ENCODE measurements at places on chromosomes 3 and 15.

DNA sequence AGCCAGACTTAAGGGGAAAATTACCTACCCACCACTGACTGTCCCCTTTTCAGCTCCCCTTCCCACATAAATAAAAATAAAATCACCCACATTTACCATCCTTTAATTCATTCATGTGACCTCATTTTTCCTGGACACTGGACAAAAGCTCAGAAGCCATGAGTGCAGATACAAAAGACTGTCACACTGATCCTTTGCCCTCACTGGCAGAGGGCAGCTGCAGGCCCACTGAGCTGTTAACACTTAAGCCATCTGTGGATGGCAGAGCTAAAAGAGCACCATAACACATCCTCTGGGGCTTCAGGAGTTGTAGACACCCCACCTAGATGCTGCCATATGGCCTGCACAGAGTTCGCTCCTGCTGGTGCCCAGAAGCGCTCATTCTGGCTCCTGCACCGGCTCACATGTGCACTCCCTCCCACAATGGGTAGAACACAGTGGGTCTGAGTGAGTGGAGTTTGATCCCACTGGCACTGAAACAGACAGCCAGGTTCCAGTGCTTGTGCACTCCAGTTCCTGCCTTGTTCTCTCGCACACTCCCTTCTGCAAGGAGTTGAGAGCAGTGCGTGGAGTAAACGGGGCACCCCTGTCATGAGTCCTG, 38.8 kb downstream of the EDC3 start:
- peaks cover 36% of the 10 kb centered on the region for H3K4me1 ChIP-seq
- H3K36me3 ChIP-seq, result no peaks in the 10 kb centered on the region
- no peak for DNase-seq
- no peak overlapping the region for H3K27ac ChIP-seq
- H3K4me3 ChIP-seq, result no peak overlapping the region

DNA sequence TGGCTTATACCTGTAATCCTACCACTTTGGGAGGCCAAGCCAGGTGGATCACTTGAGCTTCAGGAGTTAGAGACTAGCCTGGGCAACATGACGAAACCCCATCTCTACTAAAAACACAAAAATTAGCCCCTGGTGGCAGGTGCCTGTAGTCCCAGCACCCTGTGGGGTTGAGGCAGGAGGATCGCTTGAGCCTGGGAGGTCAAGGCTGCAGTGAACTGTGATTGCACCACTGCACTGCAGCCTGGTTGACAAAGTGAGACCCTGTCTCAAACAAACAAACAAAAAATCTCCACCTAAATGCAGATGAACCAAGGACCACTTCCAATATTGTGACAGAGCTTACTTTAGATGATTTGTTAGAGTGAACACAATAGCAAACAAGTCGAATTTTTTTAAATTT, 53.7 kb downstream of the TP53BP1 start:
- no peak overlapping the region for H3K27ac ChIP-seq
- H3K4me1 ChIP-seq, result peaks cover 8% of the 10 kb centered on the region
- H3K36me3 ChIP-seq, result peaks cover 4% of the 10 kb centered on the region
- H3K4me3 ChIP-seq, result no peak overlapping the region

GRCh38 chr3:157523814-157524213, 20.6 kb upstream of the VEPH1 start:
- no peak for DNase-seq
- no peaks in the 10 kb centered on the region for H3K36me3 ChIP-seq
- no peak overlapping the region for H3K4me3 ChIP-seq
- no peak overlapping the region for H3K27ac ChIP-seq

DNA sequence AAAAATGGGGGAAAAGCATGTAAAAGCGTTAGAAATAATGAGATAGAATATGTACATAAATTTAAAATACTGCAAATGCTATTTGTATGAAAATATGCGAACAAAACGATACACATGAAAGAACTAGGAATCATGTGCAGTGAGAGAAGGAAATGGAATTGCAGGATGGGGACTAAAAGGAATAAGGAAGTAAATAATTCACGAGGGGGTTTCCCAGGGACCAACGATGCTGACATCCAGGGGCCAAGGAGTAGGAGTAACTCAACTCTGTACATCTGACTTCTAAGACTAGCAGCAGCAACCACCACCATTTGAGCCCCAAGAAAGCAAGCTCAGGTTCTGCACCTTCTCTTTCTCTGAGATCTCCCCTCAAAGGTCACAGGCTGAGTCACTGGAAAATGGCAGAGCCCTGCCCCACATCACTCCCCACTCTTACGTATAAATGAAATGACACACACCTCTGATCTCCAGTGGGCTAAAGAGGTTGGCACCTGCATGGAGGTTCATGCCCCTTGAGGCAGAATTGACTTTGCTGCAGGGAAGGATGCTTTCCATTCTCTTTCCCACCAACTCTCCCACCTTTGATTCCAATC, 100.0 kb upstream of the DLG1 start:
- no peak overlapping the region for H3K27ac ChIP-seq
- H3K27me3 ChIP-seq, result no peaks in the 10 kb centered on the region
- no peak overlapping the region for H3K4me3 ChIP-seq
- H3K36me3 ChIP-seq, result no peaks in the 10 kb centered on the region
- H3K4me1 ChIP-seq, result no peaks in the 10 kb centered on the region
